CD8-positive, alpha-beta memory T cell (primary cell): ENCODE measurements at places on chromosomes 3 and 15.

- no peaks in the 10 kb centered on the region for H3K36me3 ChIP-seq
- H3K4me1 ChIP-seq, result no peaks in the 10 kb centered on the region
- DNase-seq, result peak; percentile 12
- no peak overlapping the region for H3K4me3 ChIP-seq
- H3K27me3 ChIP-seq, result no peaks in the 10 kb centered on the region
These were observed 21.3 kb downstream of the TRANK1 start for GRCh38 chr3:36923523-36923943.

GRCh38 chr15:90884719-90885431 is 571 bp downstream of the FES start:
- no peaks in the 10 kb centered on the region for H3K27me3 ChIP-seq
- H3K27ac ChIP-seq, result no peak overlapping the region
- DNase-seq, result no peak
- no peaks in the 10 kb centered on the region for H3K36me3 ChIP-seq
- H3K4me1 ChIP-seq, result peaks cover 9% of the 10 kb centered on the region

- no peak overlapping the region for H3K4me3 ChIP-seq
- H3K27me3 ChIP-seq, result no peaks in the 10 kb centered on the region
- no peaks in the 10 kb centered on the region for H3K4me1 ChIP-seq
- H3K27ac ChIP-seq, result no peak overlapping the region
These were observed 11.4 kb upstream of the ATP2B2 start for GRCh38 chr3:10516544-10517452.

GRCh38 chr15:64851503-64851840 is 9.8 kb downstream of the PLEKHO2 start:
- peaks cover 34% of the 10 kb centered on the region for H3K4me1 ChIP-seq
- DNase-seq, result no peak
- no peak overlapping the region for H3K27ac ChIP-seq
- no peaks in the 10 kb centered on the region for H3K27me3 ChIP-seq

DNA sequence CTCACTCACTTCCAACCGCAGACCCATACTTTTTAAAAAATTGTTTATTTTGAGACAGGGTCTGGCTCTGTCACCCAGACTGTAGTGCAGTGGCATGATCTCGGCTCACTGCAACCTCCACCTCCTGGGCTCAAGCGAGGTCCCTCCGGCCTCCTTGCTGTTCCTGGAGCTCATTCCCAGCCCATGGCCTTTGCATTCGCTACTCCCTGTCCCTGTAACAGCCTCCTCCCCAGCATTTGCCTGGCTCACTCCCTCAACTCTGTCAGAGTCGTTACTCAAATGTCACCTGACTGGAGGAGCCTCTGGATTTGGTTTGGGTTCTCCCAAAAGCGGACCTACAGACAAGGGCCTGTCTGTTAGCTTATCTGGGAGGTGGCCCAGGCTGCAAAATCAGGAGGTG is 432.6 kb upstream of the PROK2 start:
- H3K4me1 ChIP-seq, result no peaks in the 10 kb centered on the region
- H3K27ac ChIP-seq, result no peak overlapping the region
- no peak overlapping the region for H3K4me3 ChIP-seq
- DNase-seq, result no peak
- H3K36me3 ChIP-seq, result no peaks in the 10 kb centered on the region

GRCh38 chr3:197132916-197133530 is 103.4 kb upstream of the MELTF start:
- no peaks in the 10 kb centered on the region for H3K27me3 ChIP-seq
- H3K27ac ChIP-seq, result no peak overlapping the region
- DNase-seq, result no peak
- H3K4me3 ChIP-seq, result no peak overlapping the region
- H3K4me1 ChIP-seq, result no peaks in the 10 kb centered on the region
- peaks cover 23% of the 10 kb centered on the region for H3K36me3 ChIP-seq
